RPMI8226 (cell line): ENCODE measurements at places on chromosomes 1 and 21.

GRCh38 chr1:180966744-180967536 is 54.2 kb downstream of the KIAA1614 start:
- DNase-seq, result no peak

- no peak for DNase-seq
Measured at GRCh38 chr21:29477941-29478340, 179.2 kb downstream of the BACH1 start.

DNA sequence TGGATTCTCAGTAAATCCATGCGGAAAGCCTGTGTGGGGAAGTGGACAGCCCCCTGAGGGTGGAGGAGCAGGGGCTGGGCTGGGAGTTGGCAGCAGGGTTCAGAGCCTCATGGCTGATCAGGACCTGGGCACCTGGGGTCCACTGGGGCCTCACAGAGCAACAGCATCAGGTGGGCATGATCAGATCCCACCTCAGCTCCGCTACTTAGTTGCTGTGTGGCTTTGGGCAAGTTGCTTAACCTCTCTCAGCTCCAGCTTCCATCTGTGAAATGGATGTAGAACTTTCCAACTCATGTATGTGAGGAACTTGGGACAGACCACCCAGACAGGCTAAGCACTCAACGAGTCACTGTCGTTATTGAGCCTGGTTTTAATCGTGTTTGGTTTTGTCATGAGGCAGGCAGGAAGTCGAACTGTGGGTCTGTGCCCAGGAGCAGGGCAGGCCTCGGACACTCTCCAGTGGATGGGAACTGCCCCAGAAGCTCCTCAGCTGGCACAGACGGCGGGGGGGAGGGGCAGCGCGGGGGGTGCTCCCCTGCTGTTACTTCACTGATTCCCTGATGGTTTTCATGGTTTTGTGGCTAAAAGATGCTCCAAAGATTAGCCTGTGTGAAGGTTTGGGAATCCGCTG is 155.8 kb upstream of the TMEM51 start:
- no peak for DNase-seq

- DNase-seq, result peak; percentile 63
Measured at GRCh38 chr1:245512980-245513578, 358.3 kb downstream of the KIF26B start.
